ENCODE measurements at places on chromosomes 3 and 15. TPM values are rescaled to one million over a fixed set of nuclear protein-coding genes. Genes with fewer than 3 reads are reported as not detected.

TMEM115 gene
- polyA plus RNA-seq: 37.4 TPM

AQR gene
- 9.6 TPM for polyA plus RNA-seq

PRSS50 gene
- polyA plus RNA-seq: not detected

ROBO1 gene
- 12.0 TPM for polyA plus RNA-seq

BCL6 gene
- 30.6 TPM for polyA plus RNA-seq

TNFAIP8L3 gene
- 9.2 TPM for polyA plus RNA-seq

LXN gene
- polyA plus RNA-seq: 74.5 TPM

C2CD4B gene
- 0.60 TPM for polyA plus RNA-seq

NPAP1 gene
- 0.03 TPM for polyA plus RNA-seq

RLBP1 gene
- polyA plus RNA-seq: not detected

CCR5 gene
- 0.69 TPM for polyA plus RNA-seq

TEX55 gene
- not detected for polyA plus RNA-seq

C3orf33 gene
- 2.3 TPM for polyA plus RNA-seq

ESYT3 gene
- polyA plus RNA-seq: 0.63 TPM

NR2F2 gene
- polyA plus RNA-seq: 20.0 TPM

DHFR2 gene
- polyA plus RNA-seq: 1.2 TPM

NDUFB5 gene
- polyA plus RNA-seq: 147 TPM

GAP43 gene
- not detected for polyA plus RNA-seq

ARGFX gene
- not detected for polyA plus RNA-seq

NANOGP8 gene
- not detected for polyA plus RNA-seq

KNG1 gene
- 0.35 TPM for polyA plus RNA-seq

GOLGA6B gene
- not detected for polyA plus RNA-seq

KIF23 gene
- polyA plus RNA-seq: 10.8 TPM

LEKR1 gene
- polyA plus RNA-seq: 0.60 TPM

TUSC7 gene
- polyA plus RNA-seq: not detected

SLC9A9 gene
- 2.4 TPM for polyA plus RNA-seq

CCR9 gene
- not detected for polyA plus RNA-seq

RAD51 gene
- 4.2 TPM for polyA plus RNA-seq

SCAANT1 gene
- polyA plus RNA-seq: not detected

ABHD14A gene
- 3.2 TPM for polyA plus RNA-seq

TM4SF1 gene
- polyA plus RNA-seq: 18.0 TPM

C3orf20 gene
- not detected for polyA plus RNA-seq

CTDSPL gene
- 22.7 TPM for polyA plus RNA-seq

XYLB gene
- 4.9 TPM for polyA plus RNA-seq

C3orf80 gene
- polyA plus RNA-seq: not detected

ZNF385D gene
- polyA plus RNA-seq: under 0.01 TPM

GPR149 gene
- polyA plus RNA-seq: not detected

TGM5 gene
- not detected for polyA plus RNA-seq

USF3 gene
- 8.4 TPM for polyA plus RNA-seq

PAQR5 gene
- 10.2 TPM for polyA plus RNA-seq

KLHL6 gene
- polyA plus RNA-seq: 10.3 TPM

MNS1 gene
- 1.9 TPM for polyA plus RNA-seq

GALNT15 gene
- polyA plus RNA-seq: 1.2 TPM

GRK7 gene
- 0.06 TPM for polyA plus RNA-seq

SLC7A14 gene
- not detected for polyA plus RNA-seq

COMMD4 gene
- 115 TPM for polyA plus RNA-seq

SEMA6D gene
- polyA plus RNA-seq: 10.4 TPM

DPPA2 gene
- polyA plus RNA-seq: not detected

AQP9 gene
- polyA plus RNA-seq: 0.54 TPM

RFT1 gene
- polyA plus RNA-seq: 3.0 TPM

PLCB2 gene
- 2.4 TPM for polyA plus RNA-seq

BTLA gene
- polyA plus RNA-seq: 11.0 TPM

FBXW12 gene
- not detected for polyA plus RNA-seq

SLC15A2 gene
- polyA plus RNA-seq: 0.60 TPM

ITPKA gene
- polyA plus RNA-seq: 52.9 TPM

BUB1B gene
- polyA plus RNA-seq: 0.60 TPM

SNX22 gene
- 0.23 TPM for polyA plus RNA-seq

ANKRD63 gene
- polyA plus RNA-seq: not detected

Data from sigmoid colon (tissue), 7 donors.